Activated T-cell treated with anti-CD3 and anti-CD28 coated beads, Interleukin-2, amount 50 U/mL, for 72 hours (primary cell): ENCODE measurements at places on chromosomes 1 and 21. TPM values are rescaled to one million over a fixed set of nuclear protein-coding genes. Genes with fewer than 3 reads are reported as not detected.

DNA sequence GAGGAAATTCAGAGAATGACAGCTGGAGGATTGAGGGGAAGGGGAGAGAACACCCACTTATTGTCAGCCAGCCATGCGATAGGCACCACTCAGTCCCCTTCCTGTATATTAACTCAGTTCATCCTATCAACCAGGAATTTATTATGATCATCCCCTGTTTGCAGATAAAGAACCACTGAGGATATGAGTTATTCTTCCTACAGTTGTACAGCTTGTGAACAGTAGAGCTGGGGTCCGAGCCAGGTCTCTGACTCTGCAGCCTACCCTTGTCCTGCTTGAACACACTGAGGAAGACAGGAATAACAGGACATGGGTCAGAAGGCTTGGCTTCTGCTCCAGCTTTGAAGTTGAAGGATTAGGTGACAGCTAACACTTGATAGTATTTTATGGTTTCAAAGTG lies 42.0 kb upstream of the SCMH1 start:
- H3K4me1 ChIP-seq = no peaks in the 10 kb centered on the region
- no peak overlapping the region for H3K27ac ChIP-seq
- H3K36me3 ChIP-seq = no peaks in the 10 kb centered on the region
- H3K27me3 ChIP-seq = peaks cover 50% of the 10 kb centered on the region

GRCh38 chr1:109632671-109633346 lies 13.2 kb downstream of the AMPD2 start:
- no peak overlapping the region for H3K27ac ChIP-seq
- H3K4me1 ChIP-seq = peaks cover 18% of the 10 kb centered on the region
- H3K4me3 ChIP-seq = no peak overlapping the region
- H3K27me3 ChIP-seq = no peaks in the 10 kb centered on the region
- DNase-seq = no peak

Gene NBPF19
- total RNA-seq = 28.0 TPM

Gene FCGR2B
- not detected for total RNA-seq

Gene C2CD2
- 15.1 TPM for total RNA-seq
